Left renal cortex interstitium (tissue), 4 donors: ENCODE measurements at places on chromosomes 7 and 10.

DNA sequence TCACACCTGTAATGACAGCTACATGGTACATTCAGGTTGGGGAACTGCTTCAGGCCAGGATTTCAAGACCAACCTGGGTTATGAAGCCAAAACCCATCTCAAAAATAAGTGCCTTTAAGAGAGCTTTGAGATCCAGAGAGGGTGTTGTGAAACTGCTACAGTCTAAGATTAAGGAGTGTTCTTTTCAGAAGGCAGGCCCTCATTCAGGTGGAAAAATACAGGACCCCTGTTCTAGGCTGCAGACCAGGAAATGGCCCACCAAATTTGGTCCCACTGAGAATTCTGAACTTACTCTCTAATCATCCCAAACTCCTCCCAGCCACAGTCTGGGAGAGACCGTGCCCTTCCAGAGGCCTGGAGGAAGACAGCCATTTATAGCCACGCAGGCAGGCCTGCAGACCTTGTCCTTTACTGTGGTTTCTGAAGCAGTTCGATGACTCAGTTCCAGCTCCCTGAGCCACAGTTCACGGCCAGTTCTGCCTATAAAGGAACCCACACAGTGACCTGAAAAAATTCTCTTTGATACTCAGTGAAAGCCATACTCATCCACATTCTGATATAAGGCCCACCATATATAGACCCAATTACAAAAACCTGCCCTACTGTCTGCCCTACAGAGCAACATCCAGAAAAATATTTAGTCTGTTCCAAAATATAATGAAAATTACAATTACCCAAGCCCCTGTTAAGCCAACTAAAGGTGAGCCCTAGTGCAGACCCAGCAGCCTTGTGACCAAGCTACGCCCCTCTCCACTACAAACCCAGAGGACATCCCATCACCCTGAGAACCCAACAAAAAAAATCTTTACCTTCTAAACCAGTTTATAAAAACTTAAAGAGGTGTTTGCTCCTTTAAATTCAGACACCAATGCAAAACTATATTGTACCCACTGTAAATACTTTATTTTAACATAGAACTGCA is 21.2 kb downstream of the ZNF680 start:
- DNase-seq, result no peak

DNA sequence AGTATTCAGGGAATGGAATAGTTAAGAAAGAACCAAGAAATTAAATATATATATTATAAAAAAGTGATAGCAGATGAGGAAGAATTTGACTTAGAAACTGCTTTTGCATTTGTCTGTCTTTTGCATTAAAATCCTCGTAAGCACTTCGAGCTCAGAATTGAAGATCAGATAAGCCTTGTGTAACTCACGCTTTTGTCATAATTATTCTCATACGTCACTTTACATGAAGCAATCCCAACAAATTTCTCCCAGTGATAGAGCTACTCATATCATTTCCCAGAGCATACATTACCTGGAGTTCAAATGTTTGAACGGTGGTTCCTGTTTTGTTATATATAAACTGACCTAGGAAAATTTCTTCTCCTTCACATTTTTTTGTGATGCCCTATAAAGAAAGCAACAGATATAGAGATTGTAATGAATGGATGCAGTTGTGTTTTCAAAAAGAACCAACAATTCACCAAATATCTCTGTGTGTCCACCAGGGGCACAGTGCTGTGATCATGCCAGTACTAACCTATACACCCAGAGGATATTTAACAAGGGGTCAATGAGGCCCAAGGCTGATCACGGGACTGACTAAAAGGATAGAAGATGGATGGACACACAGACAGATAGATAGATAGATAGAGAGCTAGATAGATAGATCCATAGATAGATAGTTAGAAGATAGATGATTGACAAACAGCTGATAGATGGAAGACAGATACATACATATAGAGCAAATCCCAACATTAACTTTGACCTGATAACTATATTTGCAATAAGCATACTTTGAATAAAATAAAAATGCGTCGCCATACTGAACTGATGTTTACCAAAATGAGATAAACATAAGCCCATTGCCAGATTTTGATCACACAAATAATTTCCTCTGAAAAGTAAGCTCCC is 9.3 kb upstream of the HUS1 start:
- no peak for DNase-seq

DNA sequence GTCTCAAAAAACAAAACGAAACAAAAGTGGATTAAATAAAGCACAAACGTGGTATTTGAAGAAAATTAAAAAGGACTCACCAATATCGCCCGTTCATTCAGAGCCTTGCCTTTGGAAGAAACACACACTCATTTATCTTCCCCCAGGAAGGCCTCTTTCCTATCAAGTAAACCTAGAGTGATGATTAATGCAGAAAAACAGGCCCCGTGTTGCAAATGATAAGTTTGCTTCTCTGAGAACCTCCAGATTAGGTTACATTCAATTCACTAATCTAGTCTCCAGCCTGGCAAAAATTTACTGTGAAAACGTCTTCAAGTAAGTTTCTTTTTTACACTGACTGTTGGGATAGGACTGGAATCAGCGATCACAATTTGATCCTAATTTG is 78.0 kb upstream of the C1GALT1 start:
- DNase-seq, result no peak

DNA sequence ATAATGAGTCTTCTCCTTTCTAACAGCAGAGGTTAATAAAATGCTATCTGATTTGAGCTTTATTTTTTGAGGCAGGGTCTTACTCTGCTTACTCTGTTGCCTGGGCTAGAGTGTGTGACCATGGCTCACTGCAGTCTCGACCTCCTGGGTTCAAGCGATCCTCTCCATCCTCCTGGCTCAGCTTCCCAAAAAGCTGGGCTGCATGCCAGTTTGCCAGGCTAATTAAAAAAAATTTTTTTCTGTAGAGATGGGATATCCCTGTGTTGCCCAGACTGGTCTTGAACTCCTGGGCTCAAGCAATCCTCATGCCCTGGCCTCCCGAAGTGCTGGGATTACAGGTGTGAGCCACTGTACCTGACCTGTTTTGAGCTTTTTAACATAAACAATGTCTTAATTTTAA is 56.7 kb downstream of the SCD start:
- DNase-seq, result no peak

DNA sequence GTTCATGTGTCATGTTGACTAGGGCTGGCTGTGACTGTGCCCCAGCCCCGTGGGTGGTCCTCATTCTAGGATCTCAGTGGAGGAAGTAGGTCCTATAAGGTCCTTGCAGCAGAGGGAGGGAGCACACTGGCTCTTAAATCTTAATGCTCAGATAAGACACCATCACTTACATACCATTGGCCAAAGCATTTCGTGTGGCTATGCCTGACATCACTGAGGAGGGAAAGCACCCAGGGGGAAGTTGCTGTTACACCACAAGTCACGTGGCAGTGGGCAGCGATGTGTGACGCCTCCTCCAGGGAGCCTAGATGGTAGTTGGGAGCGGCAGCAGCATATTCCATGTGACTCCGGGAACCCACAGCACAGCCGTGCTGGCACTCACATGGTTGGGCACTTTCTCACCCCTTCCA is 224.7 kb upstream of the SH2B2 start:
- no peak for DNase-seq

DNA sequence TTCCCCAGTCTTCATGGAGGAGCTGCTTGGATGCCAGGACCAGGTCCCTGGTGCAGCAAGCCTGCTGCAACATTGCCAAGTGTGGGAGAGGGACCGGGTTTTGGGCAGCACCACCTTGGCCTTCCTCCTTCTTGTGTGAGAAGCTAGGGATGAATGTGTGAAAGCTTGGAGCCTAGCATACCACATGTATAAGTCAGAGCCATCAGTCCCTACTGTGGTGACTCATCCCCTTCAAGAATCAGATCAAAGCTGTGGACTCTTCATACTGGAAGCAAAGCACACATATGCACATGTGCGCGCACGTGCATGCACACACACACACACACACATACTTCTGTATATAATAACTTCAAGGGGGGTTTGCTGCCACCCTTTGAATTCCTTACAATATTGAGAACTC is 527.8 kb downstream of the LRMDA start:
- no peak for DNase-seq

DNA sequence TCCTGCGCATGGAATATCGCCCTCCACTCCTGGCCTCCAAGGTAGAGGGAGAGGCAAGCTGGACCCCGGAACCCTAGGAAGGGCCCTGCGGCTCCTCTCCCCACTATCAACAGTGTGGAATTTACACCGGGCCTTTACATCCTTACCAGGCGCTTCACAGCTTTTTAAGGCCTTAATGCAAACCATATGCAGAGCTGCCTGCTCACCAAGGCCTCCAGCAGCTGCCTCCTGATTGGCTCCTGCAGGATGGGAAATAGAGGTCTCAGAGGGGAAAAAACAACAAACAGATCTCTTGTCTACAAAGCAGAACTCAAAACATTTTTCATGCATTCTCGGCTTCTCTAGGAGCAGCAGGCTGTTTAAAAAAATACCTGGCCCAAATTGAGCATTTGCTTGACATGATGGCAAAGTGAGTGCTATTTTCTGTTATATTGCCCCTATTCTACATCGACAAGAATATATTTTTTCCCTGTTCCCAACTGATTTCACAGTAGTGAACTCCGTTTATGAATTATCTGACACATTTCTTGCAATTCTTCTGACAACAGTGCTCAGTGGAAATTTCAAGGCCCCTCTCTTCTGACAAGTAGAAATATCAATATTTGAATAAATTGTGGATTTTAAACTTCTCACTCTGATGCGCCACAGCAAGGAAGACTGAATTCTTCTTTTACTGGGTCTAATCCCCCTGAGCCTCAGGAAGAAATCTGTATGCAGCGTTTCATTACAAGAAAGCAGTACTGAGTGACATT is 51.7 kb downstream of the EBF3 start:
- no peak for DNase-seq

GRCh38 chr7:98038321-98038720 is 48.3 kb upstream of the OCM2 start:
- DNase-seq, result no peak

GRCh38 chr7:50142425-50143017 is 49.5 kb upstream of the ZPBP start:
- DNase-seq, result no peak

DNA sequence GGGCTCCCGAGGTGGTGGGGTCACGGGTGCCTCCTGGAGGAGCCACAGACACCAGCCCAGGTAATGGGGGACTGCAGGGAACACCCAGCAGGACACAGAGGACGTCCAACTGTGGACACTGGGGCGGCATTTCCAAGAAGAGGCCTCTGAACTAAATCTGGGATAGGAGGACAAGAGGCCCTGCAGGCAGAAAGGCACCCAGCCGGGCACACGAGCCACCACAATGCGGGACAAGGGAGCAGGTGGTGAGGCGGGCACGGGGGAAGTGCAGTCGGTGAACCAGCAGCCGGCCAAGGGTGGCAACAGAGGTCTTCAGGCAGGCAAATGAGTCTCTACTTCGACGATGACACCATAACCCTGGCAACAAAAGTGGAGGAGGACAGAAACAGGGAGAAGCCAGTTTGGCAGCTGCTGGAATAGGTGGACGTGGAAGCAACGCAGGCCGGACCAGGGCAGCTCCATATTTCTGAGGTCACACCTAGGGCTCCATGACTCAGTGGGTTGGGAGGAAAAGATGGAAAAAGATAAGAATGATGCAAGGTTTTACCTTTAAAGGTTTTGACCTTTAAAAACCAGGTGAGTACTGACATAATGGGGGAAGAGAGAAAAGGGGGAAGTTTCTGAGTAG is 26.1 kb upstream of the GALNTL5 start:
- no peak for DNase-seq

GRCh38 chr7:151239837-151240459 is 7.7 kb downstream of the CHPF2 start:
- no peak for DNase-seq

DNA sequence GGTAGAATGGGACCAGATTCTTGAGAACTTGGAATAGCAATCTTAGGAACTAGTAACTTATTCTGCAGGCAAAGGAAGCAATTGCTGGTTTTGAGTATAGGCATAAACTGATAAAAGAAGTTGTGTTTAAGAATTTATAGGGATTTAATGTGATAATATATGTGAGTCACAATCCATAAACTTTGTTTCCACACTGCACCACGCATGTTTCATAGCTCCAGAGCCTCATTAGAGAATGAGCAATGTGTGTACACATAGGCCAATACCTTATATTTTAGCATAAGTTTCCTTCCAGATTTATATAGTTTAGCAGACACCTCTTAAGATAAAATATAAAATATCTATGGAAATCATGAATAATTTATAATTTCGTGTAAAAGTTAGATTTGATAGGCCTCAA is 175.5 kb upstream of the SEMA3A start:
- no peak for DNase-seq

DNA sequence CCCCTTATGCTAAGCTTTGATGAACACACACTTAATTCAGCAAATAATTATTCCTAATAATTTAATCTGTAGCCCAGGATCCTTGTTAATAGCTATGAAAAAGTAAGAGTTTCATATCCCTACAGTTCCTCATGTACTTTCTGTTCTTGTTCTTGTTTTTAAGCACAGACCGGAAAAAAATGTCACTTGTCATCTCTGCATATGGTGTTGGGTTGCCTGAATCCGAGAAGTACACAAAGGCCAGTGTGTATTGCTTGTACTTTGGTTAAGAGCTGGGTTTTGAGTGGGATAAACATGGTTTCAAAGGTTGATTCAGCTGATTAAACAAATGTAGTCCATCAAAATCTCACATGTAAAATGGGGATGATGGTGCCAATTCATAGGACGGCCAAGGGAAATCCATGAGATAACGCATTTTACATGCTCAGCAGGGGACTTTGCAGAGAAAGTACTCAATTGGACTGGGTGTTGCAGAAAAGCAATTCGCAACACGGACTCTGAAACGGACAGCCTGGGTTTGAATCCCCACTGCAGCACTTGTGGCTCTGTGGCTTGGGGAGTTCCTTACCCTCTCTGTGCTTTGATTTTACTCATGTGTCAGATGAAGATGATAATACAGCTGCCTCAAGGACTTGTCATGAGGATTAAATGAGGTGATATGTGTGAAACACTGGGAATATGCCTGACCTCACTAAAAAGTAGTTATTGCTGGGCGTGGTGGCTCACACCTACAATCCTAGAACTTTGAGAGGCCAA is 71.7 kb downstream of the MAP3K8 start:
- no peak for DNase-seq

- DNase-seq, result no peak
Observed at GRCh38 chr7:8354503-8354902, 78.9 kb upstream of the NXPH1 start.
